ENCODE measurements at places on chromosomes 1 and 21.

DNA sequence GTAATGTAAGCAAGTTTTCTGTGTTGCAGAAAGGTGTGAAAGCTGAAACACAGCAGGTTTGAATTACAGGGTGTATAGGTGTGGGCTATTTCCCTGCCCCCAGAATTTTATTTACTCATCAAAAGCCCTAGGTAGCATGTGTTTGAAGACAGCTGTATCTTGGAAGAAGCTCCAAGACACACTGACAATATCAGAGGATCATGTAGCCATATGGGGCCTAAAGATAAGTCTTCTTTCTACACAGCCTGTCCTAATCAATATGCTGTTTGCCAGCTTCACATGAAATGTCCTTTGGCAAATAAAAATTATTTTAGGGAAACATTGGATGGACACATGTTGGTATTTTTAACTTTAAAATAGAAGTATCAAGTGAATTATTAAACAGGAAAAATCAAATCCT, 17.5 kb upstream of the SUCO start:
- no peak for DNase-seq

DNA sequence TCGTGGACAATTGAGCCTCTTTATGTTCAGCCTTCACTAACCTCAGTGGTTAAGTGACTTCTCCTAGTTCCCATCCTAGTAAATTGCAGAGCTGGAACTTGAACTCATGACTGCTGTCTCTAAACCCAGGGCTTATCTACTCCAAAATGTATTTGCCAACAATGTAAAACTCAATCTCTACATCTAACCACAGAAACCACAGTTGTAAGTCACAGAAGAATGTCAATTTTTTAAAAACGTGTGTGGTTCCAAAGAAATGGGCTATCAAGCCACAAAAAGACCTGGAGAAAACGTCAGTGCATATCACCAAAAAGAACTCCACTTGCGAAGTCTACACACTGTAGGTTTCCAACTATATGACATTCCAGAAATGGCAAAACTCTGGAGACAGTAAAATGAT, 172.6 kb upstream of the HMCN1 start:
- DNase-seq: peak; percentile 76

GRCh38 chr1:63892632-63893395, 119.0 kb downstream of the ROR1 start:
- DNase-seq: peak; percentile 72

DNA sequence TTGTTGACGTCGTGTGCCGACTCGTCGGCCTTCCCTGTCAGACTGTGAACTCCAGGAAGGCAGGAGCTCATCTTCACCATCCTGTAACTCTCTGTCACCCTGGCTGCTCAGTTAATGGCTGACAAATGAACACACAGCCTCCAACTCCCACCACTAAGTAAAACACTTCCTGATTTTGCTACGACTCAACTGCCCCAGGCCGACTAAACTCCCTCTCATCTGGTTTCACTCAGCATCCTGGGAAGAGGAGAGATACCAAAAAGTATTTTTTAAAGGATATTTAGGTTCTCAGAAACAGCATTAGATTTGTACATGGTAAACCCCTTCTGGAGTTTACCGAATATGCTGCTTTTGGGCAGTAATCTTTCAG, 18.2 kb upstream of the LHX4 start:
- DNase-seq: no peak

GRCh38 chr1:161209790-161210409, 5.2 kb upstream of the FCER1G start:
- DNase-seq: no peak

GRCh38 chr1:201740670-201741111, 88.3 kb upstream of the IPO9 start:
- DNase-seq: no peak

DNA sequence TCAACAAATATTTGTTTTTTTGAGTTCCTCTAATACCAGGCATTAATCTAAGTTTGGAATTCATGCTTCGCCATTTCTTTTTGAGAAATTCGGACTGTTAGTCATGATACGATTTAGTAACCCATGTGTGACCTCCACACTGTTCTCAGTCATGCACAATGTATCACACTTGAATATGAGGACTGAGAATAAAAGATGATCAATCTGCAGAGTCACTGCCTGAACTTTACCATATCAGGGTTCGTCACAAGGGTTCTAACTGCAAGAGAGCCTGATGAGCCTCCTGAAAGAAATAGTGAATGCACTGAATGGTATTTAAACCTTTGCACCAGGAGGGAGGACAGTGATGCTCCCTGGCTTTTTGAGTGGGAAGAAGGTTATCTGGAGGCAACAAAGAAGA, 10.9 kb upstream of the FASLG start:
- DNase-seq: no peak

GRCh38 chr1:75870951-75871350, 61.3 kb downstream of the ASB17 start:
- no peak for DNase-seq

DNA sequence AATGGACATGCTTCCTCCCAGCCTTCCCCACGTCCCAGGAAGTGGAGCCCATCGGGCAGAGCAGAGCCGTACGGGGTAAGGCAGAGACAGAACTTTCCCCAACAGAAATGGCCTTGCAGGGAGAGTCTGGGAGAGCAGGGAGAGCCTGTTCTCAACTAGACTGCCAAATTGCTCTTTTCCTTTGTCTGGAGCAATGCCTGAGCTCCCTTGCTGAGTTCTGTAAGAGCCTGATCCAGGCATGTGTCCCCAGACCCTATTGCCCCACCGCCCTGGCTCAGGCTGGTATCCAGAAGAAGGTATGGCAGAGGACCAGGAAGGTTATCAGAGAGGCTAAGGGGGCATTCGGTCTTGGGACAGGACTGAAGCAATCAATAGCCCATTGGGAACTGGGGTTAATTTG, 79.9 kb downstream of the TMEM53 start:
- no peak for DNase-seq

Data from non-pigmented ciliary epithelial cell (primary cell).